Transverse colon (tissue), 4 donors: ENCODE measurements at places on chromosomes 5 and 9. TPM values are rescaled to one million over a fixed set of nuclear protein-coding genes. Genes with fewer than 3 reads are reported as not detected.

DNA sequence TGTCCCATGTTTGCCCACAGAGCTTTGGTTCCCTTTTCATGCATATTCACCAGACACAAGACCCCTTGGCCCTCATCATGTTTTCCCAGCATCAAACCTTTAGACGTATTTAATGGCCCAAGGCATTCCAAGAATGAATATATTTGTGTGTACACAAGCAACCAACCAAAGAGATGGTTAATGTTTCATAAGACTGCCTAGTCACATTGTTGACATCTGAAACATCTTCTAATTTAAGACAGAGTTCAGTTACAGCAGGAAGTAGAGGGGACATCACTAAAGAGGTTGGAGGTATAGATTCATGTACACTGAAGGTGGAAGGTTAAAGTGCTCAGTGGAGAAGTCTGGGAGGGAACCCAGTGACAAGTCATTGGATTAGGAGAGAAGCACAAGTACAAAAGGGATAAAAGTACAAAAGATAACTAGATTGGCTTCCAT, 49.1 kb downstream of the SUSD1 start:
- no peak for DNase-seq

DNA sequence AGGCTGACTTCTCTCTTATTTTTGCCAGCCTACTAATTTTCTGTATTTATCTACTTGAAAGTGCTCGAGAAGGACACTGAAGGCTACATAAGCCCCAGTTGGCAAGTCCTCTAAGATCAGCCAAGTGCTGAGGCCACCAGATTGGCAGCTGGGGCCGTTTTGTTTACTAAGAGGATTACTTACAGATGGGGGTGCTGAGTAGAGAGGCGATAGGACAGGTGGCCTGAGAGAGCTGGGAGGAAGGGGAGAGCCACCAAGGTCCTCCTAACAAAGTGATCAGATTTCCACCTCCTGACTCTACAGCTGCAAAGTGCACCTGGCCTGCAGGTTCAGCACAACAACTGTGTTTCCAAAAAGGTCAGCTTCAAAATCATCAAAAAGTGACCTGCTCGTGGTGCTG, 32.9 kb downstream of the FRMD3 start:
- DNase-seq: no peak

DNA sequence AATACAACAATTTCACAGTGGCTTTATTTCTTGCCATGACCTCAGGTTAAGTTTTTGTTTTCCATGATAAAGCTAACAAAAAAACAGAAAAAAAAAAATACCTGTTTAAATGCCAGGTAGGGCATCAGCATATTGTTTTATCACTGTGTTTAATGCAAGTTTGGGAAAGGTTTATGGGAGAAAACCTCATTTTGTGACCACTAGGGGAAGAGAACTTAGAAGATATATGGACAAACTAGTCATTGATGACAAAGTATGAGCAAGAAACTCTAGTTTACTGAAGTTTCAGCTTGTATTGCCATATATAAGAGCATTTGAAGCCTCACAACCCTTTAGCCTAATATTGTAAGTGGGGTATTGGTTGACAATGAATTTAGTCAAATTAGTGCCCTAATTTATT, 1431.4 kb upstream of the CDH18 start:
- no peak for DNase-seq

- DNase-seq: no peak
These were observed 18.1 kb downstream of the PITX1 start for GRCh38 chr5:135015942-135016341.

DNA sequence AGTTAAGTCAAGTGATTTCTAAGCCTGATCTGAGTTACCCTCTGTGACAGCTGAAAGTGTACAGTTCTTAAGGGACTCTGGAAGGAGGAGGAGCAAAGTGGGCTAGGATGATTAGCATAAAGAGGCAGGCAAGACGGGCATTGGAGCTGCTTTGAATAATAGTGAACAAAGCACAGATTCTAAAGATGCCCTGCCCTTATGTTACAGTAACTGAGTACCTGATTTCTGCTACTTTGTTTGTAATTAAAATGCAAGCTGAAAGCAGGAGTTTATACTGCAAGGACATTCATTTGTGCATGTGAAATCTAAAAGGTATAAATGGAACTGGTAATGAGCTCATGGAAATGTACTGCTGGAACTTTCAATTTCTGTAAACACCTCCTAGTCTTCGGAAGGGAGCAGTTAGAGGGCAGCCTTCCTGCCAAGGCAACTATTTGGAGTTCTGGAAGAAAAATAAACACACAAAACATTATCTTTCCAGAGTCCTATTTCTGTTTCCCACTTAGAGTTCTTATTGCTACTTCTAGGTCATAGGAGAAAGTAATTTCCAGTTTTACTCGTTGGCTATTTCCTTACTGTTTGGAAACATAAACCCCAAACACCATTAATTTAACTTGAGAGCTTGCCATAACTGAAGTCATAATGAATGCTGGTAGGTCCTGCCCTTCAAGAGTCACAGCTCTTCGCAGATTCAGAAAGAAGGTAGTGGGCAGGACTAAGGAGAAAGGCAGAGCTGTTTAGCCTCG, at the start of gene RANBP3L:
Gene RANBP3L (minus strand): TSS at position 45 of the 746 bp plus-strand sequence. CDS start 486 bp downstream, outside the sequence.
- DNase-seq: peak; percentile 12

DNA sequence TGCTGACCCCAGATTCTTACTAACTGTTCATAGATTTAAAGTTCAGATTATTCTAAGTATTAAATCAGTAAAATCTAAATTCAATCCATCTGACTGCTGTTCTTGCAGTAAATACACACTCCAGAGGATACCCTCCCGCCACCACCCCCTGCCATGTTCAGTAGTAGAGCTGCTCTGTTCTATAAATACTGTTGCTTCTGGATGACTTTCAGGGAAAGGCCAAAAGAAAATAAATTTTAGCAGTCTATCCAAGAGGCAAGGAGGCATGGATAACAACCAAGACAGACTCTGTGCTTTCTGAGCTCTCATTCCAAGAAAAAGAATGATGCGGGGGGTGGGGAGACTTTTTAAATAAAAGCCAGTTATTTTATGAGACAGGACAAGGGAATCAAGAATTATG, 115.1 kb downstream of the ADAMTS6 start:
- no peak for DNase-seq

DNA sequence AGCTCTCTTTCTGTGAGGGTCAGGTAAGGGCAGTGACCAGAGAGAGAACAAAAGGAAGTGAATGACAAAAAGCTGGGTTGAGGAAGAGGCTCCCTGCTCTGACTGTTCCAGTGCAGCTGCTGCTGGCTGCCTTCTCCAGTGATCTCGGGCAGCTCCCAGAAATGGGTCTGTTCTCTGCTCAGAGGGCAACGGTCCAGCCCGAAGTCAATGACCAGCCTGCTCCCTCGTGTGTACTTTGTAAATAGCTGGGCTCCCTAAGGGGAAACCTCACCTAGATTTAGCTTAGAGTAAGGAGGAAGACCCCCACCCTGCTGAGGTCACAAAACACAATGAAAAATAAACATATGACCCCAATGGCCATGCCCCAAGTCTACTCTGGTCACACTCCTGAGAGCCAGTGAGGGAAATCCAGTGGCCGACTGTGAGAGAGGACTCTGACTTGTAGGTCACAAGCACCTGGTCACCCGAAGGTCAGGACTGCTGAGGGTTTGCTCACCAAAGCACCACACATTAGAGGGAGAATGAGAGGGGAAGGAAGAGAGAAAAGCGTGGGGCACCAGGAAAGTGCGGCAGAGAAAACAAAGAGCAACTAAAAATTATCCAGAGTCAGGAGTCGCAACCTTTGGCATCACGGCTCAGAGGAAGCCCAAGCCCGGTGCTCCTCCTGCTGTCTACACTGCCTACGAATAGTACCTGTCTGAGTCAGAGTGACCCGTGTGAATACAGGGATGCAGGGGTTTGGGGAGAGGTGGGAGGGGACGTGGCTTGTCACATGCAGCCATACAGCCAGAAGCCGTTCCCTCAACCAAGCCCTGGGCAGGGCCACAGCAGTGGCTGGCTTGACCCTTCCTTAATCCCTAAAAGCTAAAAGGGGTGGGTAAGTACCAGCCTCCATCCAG, 19.8 kb downstream of the NIPAL4 start:
- no peak for DNase-seq

DNA sequence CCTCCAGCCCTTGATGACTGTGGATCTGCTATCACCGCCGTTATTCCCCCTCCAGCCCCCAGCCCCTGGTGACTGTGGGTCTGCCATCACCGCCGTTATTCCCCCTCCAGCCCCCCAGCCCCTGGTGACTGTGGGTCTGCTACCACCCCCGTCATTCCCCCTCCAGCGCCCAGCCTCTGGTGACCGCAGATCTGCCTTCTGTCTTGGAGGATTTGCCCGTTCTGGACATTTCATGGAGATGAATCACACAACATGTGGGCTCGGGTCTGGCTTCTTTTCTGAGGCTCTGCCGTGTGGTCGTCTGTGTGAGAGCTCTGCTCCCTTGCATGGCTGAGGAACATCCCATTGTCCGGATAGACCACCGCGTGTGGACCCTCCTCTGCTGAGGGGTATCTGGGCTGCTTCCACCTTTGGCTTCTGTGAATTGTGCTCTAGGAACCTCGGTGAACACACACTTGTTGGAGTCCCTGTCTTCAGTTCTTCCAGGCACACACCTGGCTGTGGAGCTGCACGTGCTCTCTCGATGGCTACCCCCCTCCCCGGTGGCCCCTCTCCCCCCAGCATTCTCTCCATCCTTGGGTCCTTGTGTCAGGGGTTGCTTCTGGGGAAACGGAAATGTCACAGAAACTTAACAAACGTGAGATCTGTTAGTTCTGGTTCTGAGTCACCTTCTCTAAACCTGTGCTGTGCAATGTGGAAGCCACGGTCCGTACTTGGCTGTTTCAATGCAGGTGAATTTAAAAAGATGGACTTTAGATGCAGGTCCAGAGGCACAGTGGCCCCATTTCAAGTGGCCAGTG, 105.3 kb upstream of the COL5A1 start:
- no peak for DNase-seq

GRCh38 chr5:32058997-32059396, 115.1 kb downstream of the GOLPH3 start:
- DNase-seq: no peak

DNA sequence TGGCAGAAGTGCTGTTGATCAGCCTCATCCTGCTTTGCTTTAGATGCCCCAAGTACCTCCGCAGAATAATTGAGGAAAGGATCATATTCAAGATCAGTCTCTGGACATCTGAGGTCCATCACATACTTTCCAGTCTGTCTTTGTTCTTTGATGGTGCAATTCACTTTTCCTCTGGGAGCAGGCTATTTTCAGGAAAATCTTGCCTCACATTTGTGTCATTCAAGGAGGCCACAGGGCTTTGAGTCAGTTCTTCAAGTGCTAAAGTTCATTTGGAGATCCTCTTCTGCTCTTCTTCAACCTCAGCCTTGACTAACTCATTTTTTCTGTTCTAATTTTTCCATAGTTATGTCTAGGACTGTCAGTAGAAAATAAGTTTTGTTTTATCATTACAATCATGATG, 18.6 kb downstream of the EQTN start:
- DNase-seq: no peak

DNA sequence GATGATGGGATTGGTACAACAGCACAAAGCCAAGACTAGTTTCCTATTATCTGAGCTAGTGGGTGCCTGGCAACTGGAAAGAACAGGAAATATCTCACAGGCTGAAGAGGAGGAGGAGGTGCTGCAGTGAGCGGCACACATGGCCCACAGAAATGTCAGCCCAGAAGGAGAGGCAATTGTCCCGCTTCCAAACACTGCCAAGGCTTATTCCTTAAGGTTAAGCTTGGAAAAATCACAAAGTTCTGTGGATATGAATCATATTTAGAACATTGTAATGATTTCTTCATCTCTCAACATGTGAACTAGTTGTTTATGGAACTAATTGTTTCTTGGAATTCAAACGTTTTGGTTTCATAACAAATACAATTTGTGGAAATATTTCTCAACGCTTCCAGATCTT, 1019.5 kb upstream of the SEMA6A start:
- DNase-seq: no peak

GRCh38 chr5:43034591-43034968, 5.5 kb downstream of the ANXA2R start:
- DNase-seq: no peak

- DNase-seq: peak; percentile 81
These were observed 2.0 kb downstream of the CD74 start for GRCh38 chr5:150410524-150411244.

- no peak for DNase-seq
These were observed 46.4 kb upstream of the DNAH5 start for GRCh38 chr5:13990896-13991295.

GRCh38 chr9:127417131-127418036, 6.8 kb upstream of the ZNF79 start:
- DNase-seq: no peak

- no peak for DNase-seq
These were observed 444.6 kb downstream of the ZNF608 start for GRCh38 chr5:124301850-124302249.

- no peak for DNase-seq
These were observed 44.8 kb upstream of the RNF130 start for GRCh38 chr5:180116077-180116999.

DNA sequence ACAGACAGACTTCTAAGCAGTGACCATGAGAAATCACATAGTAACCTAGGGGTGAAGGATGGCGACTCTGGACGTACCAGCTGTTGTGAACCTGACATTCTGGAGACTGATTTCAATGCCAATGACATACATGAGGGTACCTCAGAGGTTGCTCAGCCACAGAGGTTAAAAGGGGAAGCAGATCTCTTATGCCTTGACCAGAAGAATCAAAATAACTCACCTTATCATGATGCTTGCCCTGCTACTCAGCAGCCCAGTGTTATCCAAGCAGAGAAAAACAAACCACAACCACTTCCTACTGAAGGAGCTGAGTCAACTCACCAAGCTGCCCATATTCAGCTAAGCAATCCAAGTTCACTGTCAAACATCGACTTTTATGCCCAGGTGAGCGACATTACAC, 38.0 kb upstream of the CCDC152 start:
- no peak for DNase-seq

GRCh38 chr5:113119246-113119924, 142.8 kb downstream of the DCP2 start:
- DNase-seq: peak; percentile 33

- DNase-seq: no peak
These were observed 23.2 kb upstream of the C5orf63 start for GRCh38 chr5:127096328-127096993.

GRCh38 chr5:119383008-119383407, 27.2 kb downstream of the TNFAIP8 start:
- no peak for DNase-seq

DNA sequence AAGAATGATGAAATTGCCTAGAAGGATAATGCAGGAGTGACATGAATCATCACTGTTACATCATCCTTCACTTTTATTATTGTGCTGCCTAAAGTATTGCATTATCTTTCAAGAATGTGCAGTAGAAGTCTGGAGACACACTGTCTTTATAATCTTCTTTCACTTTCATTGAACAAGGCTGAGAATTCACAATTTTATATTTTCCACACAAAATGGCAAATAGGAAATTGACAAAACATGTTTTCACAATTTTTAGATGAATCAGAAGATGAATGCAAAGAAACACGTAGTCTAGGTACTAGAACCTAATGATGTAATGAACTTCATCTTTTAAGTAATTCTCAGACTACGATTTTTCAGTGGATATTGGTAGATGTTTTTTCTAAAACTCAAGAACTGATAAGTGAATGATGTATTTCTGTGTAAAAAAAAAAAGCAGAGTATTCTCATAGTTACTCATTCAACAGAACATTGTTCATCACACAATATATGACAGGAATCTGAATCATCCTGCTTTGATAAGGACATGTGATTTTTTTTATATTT, 131.5 kb upstream of the GRHPR start:
- no peak for DNase-seq

- DNase-seq: no peak
These were observed 14.3 kb upstream of the SIL1 start for GRCh38 chr5:139212486-139212885.

Gene GFI1B
- total RNA-seq: 1.7 TPM

Gene ERCC6L2
- 84.6 TPM for total RNA-seq

Gene FOXD4L5
- not detected for total RNA-seq

Gene GLDC
- total RNA-seq: 0.41 TPM

Gene SLC27A4
- total RNA-seq: 26.3 TPM

Gene PCDHGA10
- total RNA-seq: 6.0 TPM
